ENCODE measurements at places on chromosomes 16 and 17. TPM values are rescaled to one million over a fixed set of nuclear protein-coding genes. Genes with fewer than 3 reads are reported as not detected.

DNA sequence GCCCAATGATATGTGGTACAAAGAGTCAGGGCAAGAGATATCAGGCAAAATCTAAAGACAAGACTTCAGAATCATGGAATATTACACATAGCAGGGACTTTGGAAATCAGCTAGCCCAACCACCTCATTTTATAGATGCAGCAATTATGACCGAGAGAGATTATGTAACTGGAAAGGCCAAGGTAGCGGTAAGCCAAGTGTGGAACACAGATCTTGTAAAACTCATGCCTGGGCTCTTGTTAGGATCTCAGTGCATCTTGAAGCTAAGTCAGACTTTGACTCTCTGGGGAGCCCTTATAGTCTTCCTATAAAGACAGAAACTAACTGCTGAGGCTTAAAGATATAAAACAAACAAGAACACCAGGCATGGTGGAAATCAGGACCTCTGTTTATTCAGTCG, 18.6 kb downstream of the MAP2K6 start:
- no peak for DNase-seq

SDK2 gene
- not detected for polyA plus RNA-seq

KIF18B gene
- 42.7 TPM for polyA plus RNA-seq

- DNase-seq = no peak
Measured at GRCh38 chr16:30131869-30132475, 9.0 kb upstream of the MAPK3 start.

DNA sequence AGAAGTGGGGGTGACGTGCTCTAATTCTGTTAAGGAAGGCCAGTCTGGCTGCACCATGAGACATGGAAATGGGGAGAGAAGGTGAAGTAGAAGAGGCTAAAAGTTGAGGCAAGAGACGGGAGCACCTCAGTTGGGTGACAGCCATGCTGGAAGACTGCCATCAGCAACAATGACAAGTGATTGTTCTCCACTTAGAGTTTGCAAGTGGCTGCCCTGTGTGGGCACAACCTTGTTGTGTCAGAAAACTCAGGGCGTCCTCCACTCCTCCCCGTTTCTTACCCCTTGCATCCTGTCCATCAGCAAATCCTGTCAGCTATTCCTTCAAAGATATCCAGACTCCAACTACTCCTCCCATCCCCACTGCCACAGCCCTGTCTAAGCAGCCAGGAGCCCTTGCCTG, 17.6 kb downstream of the CES1 start:
- DNase-seq = no peak

- DNase-seq = peak; percentile 54
Measured at GRCh38 chr17:16304830-16305229, 48.4 kb downstream of the CENPV start.

DNA sequence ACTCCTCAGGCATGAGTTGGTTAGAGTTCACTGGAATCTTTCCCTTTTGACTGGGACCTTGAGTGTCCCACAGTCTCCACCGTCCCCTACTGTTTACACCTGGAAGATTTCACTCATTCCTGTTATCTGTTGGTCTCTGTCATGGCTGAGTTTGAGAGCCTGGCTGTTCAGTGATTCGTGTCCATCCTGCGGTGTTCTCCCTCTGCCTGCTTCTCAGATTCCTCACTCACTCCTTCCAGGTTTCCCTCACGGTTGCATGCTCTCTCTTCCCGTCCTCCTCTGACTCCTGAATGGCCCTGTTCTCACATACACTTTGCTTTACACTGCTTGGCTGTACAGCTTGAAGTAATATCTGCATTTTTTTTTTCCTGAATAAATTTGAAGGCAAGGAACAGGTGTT, 24.5 kb downstream of the OR1D5 start:
- no peak for DNase-seq

DNA sequence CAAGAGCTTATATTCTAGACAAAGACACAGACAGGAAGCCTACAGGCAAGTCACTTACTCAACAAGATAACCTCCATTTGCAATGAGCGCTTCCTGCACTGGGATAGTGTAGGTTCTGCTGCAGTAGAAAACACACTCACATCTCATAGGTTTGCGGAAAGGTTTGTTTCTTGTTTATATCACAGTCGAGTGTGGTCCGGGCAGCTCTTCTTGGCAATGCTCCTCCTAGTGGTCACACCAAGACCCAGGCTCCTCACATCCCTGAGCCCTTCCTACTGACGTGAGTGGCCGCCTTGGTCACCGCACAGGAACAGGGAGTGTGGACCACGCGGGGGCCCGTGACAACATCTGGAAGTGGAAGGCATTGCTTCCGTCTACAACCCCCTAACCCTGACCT, 48.0 kb upstream of the RBFOX3 start:
- peak; percentile 30 for DNase-seq

SNX20 gene
- polyA plus RNA-seq = not detected

GRCh38 chr16:85037050-85037410, 9.4 kb downstream of the KIAA0513 start:
- peak; percentile 38 for DNase-seq

PPM1E gene
- 2.8 TPM for polyA plus RNA-seq

DNA sequence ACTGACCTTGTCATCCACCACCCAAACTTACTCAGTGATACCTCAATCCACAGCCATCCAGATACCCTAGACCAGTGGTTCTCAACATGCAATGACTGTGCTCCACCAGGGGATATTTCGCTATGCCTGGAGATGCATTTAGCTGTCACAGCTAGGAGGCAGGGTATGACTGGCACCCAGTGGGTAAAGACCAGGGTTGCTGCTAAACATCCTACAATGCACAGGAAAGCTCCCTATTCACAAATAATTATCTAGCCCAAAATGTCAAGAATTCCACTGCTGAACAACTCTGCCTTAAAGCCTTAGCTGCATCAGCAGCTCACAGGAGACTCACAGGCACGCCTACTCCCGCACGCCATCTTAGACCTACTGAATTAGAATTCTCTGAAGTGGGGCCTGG, 212.6 kb downstream of the GRIN2A start:
- DNase-seq = no peak

All from K562 (cell line).